Lung (tissue), 17 donors: ENCODE measurements at places on chromosomes 3 and 15.
A peak's percentile ranks its signal among the peaks of the same experiment; 100 is the strongest.

DNA sequence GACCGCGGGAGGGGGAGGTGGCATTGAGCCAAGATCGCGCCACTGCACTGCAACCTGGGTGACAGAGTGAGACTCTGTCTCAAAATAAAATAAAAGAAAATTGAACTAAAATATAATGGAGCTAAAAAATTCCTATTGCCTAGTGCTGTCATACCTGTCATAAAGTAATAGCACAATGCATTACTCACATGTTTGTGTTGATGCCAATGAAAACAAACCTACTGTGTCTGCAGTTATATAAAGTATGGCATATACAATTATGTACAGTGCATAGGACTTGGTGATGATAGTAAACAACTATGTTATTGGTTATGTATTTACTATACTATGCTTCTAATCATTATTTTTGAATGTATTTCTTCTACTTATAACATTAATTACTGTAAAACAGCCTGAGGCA is 411.6 kb downstream of the CADM2 start:
- DNase-seq: no peak

DNA sequence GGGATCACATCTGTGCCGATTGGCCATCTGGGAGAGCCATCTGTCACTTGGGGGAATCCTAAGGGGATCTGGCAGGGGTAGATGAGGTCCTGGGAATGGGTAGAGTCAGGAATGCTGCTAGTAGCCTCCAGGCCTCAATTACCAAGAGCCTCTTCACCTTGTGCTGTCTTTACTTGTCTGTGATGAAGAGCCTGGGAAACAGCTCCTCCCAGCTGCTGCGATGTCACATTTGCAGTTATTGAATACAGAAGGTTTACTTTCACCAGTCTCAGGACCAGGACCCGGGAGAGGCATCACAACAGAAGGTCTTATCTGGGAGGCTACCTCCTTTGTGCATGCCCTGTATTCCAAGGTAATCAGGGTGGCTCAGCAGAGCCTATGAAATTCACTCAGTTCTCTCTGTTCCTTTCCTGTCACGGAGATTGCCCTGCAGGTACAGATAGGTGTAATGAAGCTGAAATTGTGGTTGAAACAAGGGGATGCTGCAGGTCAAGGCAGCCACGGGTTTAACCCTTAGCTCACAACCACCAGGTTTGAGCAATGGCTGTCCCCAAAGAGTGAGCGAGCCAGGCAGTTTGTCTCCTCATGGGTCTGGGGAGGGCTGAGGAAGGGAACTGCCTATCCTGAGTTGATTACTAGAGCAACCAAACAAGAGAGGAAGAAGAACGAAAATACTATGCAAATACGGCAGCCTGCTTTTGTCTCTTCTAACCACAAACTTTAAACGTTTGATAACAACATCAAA is 298.9 kb upstream of the RORA start:
- peak; percentile 71 for DNase-seq

- no peak for DNase-seq
Measured at GRCh38 chr15:58908550-58909309, 24.7 kb downstream of the SLTM start.

GRCh38 chr15:99425657-99426301 is 140.0 kb upstream of the MEF2A start:
- DNase-seq: no peak

DNA sequence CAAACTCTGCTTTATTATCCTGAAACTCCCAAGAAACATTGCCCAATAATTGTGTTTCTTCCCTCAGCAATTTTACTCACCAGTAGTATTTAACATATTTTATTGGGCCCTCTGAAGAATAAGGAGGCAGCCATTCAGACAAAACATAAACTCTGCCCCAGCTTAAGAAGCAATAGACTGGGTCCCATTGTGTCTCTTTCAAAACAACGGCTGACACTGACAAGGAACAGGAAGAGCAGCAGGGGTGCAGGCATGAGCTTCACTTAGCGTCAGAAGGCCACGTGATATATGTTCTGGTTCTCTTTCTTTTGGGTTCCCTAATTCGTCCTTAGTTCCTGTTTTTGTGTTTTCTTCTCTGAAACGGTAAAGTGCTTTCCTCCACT is 242.3 kb downstream of the FHIT start:
- DNase-seq: no peak

DNA sequence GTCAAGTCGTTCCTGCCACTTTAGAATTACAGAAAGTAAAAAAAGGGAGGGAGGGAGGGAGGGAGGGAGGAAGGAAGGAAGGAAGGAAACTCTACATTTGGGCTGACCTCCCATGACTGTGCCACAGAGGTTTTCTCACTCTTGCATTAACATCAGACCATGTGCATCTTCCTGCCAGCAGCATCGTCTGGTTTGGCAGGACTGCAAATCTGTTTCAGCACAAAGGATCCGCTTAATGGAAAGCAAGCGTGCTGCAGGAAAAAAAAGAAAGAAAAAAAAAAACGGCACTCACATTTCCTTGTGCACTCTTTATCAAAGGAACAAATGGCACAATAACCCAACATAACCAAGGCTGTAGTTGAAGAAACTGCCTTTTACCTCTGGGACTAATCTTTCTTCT is 148.8 kb upstream of the HES1 start:
- peak; percentile 80 for DNase-seq

- DNase-seq: no peak
Measured at GRCh38 chr3:196968233-196969133, at the start of gene PIGZ. Gene PIGZ (minus strand): TSS chr3:196968833. CDS start chr3:196952031, 16,802 bp downstream.

- no peak for DNase-seq
Measured at GRCh38 chr3:38205472-38205805, 40.1 kb downstream of the OXSR1 start.

DNA sequence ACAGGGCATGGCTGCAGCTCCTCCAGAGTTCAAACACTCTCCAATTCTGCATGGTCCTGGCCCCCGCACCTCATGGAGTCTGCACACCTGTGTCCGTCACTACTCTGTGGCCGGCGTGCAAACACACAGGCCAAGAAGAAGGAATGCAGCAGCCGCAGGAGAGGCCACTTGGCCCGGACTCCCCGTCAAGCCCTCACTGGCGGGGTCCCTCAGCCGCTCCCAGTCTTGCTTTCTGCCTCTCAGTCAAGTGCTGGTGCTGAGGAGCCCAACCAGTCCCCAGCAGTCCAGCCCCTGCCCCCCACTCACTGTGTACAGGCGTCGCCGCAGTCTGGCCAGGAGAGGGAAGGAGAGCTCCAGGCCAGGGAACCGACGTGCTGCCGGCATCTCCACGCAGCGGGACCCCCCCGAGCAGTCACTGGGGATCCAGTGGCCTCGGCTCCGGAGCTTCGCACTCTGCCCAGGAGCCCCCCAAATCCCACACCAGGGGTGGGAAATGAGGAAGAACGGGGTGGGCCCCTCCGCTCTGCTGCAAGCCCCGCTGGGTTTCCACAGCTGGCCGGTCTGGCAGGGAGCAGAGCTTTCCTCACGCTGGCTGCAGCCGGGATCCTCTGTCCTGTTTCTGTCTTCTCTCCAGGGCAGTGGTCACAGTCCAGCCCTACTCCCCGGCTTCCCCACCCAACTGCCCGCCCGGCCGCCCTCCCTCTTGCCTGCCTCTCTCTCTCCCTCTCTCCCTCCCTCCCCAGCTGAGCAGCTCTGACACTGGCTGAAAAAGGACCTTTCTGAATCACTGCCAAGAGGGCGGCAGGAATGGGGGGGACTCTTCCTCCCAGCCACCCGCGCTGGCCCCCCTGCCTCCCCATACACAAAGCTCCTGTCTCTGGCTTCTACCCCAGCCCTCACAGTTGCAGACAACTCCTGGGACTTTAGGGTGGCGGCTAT is 16.0 kb downstream of the TNK2 start:
- DNase-seq: peak; percentile 94

- DNase-seq: no peak
Measured at GRCh38 chr15:63380151-63380807, 1.4 kb downstream of the CA12 start.

- peak; percentile 77 for DNase-seq
Measured at GRCh38 chr3:133574260-133574881, 885 bp downstream of the CDV3 start.

GRCh38 chr3:97106652-97106989 is 292.2 kb downstream of the EPHA6 start:
- DNase-seq: no peak

DNA sequence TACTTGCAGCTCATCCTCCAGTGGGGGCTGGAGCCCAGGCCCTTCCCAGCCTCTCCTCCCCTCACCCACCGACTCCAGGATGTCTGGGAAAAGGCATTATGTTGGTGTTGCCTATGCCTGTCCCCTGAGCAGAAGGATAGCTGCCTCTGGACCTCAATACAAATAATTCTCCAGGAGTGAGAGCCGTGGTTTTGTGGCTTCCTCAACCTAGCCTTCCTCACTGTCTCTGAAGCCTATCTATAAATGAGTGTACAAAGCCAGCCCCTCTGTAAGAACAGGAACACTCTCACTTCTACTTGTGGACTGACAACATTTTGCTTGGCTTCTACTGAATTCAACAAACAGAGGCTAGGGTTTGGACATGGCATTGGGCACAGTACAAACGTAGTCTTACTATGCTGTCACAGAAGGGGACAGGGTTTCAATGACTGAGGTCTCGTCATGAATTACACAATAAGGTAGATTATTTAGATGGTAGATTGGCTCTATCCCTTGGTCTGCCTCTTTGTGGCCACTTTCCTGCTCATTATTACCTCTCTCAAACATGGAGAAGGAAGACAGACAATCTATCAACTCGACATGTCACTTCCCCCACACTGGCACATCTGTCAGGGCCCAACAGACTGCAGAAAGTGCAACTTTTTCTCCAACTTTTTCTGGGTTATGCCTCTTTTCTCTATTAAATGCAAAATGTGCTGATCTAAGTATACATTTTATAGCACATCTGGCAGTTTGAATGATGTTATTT is 82.8 kb upstream of the MEX3B start:
- DNase-seq: no peak

GRCh38 chr15:92934716-92935115 is 34.6 kb downstream of the CHD2 start:
- no peak for DNase-seq

DNA sequence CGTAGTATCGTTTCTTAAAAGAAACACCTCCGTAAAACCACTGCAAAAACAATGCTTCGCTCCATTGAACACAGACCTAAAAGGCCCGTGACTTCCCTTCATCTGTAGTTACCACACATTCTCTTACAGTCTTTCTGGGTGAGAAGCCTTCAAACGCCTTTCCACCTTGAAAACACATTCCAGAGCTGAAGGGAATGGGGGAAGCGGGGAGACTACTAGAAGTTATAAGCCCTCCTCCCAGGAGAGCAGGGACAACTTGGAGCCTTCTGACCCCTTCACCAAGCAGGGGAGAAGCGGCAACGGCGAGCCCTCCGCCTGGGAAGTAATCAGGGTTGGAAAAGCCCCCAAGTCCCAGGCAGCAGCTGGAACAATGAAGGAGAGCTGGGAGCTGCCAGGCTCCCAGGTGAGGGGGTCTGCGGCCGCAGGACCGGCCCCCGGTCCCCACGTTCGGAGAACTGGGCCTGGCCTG is 461 bp downstream of the SECISBP2L start:
- no peak for DNase-seq

- no peak for DNase-seq
Measured at GRCh38 chr15:62935300-62936081, 107.1 kb upstream of the TPM1 start.

DNA sequence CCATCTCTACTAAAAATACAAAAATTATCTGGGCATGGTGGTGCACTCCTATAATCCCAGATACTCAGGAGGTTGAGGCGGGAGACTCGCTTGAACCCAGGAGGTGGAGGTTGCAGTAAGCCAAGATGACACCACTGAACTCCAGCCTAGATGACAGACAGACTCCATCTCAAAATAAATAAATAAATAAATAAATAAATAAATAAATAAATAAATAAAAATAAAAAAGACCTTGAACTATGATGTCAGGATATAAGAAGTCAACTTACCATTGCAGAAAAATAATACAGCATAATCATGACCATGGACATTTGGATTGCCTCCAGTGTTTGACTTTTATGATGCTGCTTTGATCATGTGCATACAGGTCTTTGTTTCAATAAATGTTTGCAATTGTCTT is 484.3 kb upstream of the ROBO1 start:
- no peak for DNase-seq

DNA sequence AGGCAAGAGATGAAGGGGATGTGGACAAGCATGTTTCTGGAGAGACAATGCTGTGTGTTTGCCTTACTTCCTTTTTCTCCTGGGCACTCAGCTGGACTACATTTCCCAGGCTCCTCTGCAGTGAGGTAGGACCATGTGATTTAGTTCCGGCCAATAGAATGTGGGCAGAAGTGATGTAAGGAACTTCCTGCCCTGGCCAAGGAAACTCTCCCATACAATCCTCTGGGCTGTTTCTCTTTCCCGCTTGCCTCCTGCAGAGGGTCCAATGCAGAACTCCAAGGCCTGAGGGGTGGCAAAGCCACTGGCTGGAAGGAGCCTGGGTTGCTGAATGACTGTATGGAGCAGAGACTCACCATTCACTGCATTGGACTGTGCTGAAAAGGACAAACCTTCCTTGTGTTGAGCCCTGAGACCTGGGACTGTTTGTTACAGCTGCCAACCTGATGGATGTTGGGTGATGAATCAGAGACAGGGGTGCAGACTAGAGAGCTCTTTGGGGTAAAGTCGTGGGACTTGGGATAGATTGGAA is 82.7 kb upstream of the SLC6A6 start:
- DNase-seq: no peak

GRCh38 chr15:66929843-66930402 is 135.5 kb upstream of the SMAD3 start:
- no peak for DNase-seq

- no peak for DNase-seq
Measured at GRCh38 chr15:37625576-37625975, 308.9 kb upstream of the TMCO5A start.

DNA sequence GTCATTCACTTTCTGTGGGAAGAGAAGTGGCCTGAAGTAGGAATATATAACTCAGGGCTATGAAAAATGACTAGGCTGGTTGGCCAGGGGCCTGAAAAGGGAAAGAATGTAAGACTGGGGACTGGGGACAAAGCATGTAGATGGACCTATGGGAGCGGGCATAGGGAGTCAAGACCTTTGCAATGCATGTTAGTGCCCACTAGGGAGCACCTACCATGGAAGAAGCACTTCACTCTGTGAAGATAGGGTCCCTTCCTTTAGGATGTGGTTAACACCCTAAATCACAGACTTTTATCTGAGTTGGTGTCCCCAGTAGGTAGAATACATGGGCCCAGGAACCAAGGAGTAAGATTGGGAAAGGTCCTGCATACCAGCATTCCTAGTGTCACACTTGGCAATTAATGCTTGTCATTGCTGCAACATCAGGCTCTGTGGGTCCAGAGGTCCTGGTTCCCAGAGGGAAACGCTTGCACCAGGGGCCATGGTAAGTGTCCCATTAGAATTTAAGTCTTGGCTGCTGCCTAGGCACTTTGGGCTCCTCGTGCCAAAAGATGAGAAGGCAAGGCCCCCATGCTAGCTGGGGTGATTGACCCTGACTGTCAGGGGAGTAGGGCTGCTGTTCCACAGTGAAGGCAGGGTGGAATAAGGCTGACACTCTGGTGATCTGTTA is 79.6 kb downstream of the CRYGS start:
- no peak for DNase-seq

- no peak for DNase-seq
Measured at GRCh38 chr15:46441294-46442062, 806.6 kb downstream of the SQOR start.

GRCh38 chr3:127674101-127674721 is 1.5 kb downstream of the ABTB1 start:
- no peak for DNase-seq
